ENCODE measurements at places on chromosomes 16 and 17.

- DNase-seq: no peak
Measured at GRCh38 chr17:28404007-28404406, 2.0 kb downstream of the SLC46A1 start.

- no peak for DNase-seq
Measured at GRCh38 chr16:70701998-70702397, 16.1 kb upstream of the MTSS2 start.

DNA sequence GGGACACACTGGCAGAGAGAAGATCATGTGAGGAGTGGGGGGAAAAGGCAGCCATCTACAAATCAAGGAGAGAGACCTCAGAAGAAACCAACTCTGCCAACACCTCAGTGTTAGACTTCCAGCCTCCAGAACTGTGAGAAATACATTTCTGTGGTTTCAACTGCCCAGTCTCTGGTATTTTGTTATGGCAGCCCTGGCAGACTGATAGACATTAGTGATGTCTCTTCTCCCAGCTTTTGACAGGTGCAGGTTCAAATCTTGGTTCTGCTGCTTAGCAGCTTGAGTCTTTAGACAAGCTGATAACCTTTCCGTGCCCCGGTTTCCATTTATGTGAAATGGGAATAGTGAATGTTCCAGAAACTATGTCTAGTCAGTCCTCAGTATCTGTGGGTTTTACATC lies 199.5 kb downstream of the SNX29 start:
- no peak for DNase-seq

DNA sequence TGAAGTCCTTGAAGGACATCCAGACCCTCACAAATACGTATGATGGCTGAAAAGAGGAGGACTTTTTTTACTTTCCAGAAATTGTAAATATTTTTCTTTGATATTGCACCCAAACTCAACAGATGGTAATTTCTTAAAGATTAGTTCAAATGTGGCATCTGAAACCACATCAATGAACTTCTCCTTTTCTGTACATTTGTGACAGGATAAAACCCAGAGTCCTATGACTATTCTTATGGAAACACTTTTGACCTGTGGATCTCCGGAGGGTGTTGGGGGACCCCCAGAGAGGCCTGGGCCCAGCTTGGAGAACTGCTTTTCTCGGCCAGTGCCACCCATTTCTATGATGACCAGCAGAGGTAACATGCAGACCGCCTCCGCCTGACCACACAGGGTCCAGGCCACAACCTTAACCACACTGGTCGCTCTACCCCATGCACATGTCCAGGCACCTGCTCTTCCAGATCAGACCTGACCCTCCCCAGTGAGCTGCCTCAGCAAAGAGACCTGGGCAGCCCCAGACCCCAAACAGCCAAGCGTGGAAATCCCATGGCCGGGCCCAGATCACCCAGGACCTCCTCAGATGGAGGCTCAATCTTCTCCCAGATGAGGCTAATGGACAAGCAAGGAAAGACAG lies 22.7 kb downstream of the RPH3AL start:
- no peak for DNase-seq

DNA sequence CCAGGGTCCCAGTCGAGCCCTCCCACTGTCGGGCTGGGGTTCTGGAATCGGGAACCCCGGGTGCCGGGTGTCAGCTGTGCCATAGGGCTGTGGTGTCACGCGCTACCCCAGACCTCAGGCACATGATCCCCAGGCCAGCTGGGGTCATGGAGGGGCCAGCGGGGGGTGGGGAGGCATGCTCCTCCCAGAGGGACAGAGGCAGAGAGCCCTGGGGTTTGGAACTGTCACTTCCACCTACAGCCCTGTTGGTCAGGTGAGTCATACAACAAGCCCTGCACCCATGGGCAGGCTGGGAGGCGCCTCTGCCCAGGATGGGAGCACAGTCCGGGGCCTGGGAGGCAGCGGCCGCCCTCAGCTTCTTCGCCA lies 63.0 kb downstream of the BAIAP2 start:
- DNase-seq: no peak

- DNase-seq: no peak
Measured at GRCh38 chr16:13970708-13971422, 50.9 kb downstream of the ERCC4 start.

- DNase-seq: no peak
Measured at GRCh38 chr16:86554599-86554916, 477 bp downstream of the MTHFSD start.

DNA sequence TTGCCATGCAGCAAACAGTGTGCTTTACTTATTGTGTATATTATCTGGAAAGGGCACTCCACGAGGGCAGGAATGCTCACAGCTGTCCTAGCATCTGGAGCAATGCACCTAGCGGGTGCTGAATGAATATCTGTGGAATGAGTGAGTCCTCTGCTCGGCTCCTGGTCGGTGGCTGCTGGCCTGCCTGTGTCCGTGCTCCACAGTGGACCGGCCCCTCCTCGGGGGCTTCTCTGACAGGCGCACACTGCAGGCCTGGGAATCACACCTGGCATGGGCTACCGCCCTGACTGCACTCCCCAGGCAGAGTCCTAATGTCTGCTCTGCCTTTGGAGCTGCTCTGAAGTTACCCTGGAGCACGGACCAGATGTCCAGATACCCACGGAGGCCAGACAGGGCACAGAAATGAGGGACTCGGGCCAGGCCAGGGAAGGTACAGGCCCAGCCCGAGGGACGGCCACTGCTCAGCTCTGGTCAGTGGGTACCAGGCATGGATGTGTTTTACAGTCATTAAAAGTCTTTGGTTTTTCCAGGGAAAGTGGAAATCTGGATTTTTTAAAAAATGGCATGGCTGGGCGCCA lies 21.1 kb upstream of the AKTIP start:
- no peak for DNase-seq

GRCh38 chr16:46756772-46757171 lies 8.6 kb upstream of the MYLK3 start:
- no peak for DNase-seq

DNA sequence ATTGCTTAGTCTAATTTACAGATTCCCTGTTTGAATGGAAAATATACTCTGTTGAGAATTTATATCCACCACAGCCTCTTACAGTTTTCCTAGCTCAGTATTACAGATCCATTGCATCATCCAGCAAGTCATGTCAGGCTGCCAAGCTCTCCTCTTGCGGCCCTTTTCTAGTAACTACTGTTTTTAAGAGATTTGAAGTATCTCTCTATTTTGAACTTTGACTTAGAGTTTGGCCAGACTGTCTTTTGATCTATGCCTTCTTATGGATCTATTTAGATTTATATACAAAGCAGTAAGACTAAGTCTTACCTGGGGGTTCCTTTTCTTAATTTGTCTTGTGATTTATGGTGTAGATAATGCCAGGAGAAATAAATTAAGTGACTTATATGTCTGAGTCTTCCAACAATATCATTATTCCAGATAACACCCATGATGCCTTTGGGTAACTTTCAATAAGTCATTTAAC lies 53.1 kb upstream of the ABCC11 start:
- peak; percentile 91 for DNase-seq

DNA sequence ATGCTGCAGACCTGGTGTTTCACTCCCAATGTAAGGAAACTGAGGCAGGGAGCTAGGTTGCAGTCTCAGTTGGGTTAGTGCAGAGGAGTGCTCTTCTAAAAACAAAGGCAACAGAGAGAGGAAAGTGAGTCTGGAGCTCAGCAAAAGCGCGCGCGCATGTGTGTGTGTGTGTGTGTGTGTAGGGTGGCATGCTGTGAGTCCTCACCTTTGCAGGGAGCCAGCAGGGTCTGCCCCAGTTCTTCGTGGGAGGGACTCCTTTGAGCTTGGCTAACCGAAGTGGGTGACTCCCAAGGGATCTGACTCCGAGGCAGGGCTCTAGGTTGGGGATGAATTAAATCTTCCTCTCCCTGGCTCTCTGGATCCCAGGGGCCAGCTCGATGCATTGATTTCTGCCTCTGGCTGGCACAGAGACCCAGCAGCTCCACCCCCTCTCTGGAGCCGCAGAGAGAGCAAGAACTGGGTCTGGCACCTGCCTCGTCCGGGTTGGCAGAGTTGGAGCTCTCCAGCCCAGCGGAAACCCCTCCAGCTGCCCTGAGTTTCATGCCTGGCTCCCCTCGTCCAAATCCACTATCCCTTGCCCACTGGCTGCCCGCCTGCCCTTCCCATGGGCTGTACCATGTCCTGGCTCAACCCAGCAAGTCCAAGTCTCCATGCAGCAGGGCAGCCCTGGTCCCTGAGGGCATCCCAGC lies 1.3 kb upstream of the BTBD17 start:
- DNase-seq: no peak

- no peak for DNase-seq
Measured at GRCh38 chr17:73093286-73093685, 798 bp upstream of the SLC39A11 start.

GRCh38 chr17:78473951-78474613 lies 95.6 kb downstream of the PGS1 start:
- DNase-seq: peak; percentile 4

DNA sequence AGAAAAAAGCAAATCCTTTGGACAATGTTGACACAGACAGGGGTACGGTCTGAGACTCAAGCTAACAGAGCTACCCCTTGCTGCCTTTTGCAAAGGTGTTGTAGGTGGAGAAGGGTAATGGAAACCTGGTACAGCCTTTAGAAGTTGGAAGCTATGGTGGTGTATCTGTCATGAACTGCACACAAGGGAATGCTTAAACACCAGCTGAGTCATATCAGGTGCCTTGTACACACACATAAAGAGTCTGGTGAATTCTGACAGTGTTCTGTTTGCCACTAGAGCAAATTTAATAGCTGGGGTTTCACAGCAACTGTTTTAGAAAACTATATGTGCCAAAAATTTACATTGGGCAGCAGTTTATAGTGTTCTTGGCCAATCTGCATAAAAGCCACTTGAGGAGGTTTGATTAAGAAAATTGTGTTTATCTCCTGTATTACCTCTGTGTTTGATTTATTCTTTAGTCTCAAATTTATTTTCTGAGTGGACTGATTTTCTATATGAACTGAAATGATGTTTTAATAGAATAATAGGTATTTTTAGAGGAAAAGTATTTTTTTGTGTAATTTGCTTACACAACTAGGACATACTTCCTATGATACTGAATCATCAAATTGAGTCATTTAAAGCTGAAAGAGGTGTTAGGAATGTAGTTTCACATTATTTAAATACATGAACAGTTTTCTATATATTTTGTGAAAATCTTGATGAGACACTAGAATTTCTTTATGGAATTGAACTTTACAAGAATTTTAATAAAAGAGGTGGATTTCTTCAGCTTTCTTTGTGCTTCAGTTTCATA lies 136.9 kb downstream of the MAP2K6 start:
- DNase-seq: no peak

DNA sequence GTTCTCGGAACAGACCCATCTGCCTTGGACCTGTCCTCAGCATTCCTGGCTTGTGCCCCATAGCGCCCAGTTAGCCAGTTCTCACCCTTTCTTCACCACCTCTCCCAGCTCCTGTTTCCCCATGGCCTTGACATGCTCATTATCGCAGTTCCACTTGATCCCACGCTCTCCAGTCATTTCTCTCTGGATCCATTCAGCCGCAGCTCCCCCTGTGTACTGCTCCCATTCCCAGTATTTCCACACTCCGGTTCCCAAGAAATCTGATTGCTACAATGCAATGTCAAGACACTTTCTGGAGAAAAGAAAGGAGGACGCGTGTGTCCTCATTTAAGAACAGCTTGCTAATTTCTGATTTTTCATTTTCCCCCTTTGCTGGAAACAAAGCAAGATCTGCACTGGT lies 55.4 kb downstream of the TMEM186 start:
- DNase-seq: no peak

DNA sequence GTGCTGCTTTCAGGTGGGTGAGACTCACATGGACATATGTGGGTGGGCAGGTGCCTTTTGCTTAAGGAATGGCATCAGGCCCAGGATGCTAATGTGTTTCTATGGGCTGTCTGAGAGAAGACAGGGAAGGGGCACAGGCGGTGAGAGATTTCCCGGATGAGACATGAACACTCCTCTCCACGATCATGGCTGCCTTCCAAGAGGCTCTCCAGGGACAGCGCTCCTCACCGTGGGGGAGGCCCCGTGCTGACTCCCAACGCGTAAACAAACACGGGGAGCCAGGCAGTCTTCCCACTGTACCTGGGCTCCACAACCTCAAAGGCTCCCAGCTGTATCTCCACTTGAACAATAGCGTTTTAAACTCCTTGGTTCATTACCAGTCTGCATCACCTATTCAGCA lies 42.8 kb downstream of the CDK5R1 start:
- peak; percentile 15 for DNase-seq

GRCh38 chr17:15409721-15410250 lies 57.6 kb downstream of the CDRT4 start:
- DNase-seq: peak; percentile 89

DNA sequence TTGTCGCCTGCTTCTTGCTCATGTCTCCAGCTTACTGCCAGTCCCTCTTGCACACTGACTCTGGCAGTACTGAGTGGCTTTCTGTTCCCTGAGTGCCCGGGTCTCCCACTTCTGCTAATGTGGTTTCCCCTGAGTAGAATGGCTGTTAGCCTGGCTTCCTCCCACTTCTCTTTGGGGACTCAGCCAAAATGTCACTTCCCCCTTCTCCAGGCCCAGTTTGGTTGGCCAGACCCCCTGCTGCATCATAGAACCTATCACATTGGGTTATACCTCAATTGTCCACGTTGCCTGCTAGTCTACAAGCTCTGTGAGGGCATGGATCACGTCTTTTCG lies 304.4 kb downstream of the HS3ST3B1 start:
- no peak for DNase-seq

DNA sequence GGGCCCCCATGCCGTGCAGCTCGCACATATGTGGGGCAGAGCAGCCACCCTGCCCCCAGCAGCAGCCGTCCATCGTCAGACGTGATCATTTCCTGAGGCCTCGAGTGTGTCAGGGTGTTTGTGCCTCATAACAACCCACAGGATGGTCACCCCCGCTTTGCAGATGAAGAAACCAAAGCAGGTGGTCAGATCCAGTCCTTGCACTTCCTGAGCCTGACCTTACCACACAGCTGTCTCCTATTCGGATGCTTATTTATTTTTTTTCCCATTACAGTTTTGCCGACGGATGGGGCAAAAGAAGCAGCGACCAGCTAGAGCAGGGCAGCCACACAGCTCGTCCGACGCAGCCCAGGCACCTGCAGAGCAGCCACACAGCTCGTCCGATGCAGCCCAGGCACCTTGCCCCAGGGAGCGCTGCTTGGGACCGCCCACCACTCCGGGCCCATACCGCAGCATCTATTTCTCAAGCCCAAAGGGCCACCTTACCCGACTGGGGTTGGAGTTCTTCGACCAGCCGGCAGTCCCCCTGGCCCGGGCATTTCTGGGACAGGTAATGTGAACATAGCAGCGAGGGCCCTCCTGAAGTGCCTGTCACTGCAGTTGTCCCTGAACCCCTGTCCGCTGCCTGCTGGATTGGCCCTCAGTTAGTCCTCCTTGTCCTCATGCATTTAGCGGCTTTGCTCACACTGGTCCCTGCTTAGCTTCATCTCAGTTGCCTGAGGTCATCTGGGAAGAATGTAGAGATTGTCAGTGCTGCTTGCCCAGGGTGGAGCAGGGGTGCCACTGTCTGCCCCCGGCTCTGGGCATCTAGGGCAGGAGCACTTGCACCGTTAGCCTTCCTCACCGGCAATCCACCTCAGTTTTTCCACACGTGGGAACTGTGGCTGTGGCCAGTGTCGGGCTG lies 1.4 kb downstream of the MPG start:
- DNase-seq: no peak

All from fibroblast of skin of abdomen (primary cell).